Left renal pelvis (tissue), 4 donors: ENCODE measurements at places on chromosomes 6 and 20.

GRCh38 chr6:44245912-44246662 is 814 bp upstream of the HSP90AB1 start:
- DNase-seq, result no peak

GRCh38 chr6:12490904-12491571 is 200.9 kb downstream of the EDN1 start:
- DNase-seq, result no peak

DNA sequence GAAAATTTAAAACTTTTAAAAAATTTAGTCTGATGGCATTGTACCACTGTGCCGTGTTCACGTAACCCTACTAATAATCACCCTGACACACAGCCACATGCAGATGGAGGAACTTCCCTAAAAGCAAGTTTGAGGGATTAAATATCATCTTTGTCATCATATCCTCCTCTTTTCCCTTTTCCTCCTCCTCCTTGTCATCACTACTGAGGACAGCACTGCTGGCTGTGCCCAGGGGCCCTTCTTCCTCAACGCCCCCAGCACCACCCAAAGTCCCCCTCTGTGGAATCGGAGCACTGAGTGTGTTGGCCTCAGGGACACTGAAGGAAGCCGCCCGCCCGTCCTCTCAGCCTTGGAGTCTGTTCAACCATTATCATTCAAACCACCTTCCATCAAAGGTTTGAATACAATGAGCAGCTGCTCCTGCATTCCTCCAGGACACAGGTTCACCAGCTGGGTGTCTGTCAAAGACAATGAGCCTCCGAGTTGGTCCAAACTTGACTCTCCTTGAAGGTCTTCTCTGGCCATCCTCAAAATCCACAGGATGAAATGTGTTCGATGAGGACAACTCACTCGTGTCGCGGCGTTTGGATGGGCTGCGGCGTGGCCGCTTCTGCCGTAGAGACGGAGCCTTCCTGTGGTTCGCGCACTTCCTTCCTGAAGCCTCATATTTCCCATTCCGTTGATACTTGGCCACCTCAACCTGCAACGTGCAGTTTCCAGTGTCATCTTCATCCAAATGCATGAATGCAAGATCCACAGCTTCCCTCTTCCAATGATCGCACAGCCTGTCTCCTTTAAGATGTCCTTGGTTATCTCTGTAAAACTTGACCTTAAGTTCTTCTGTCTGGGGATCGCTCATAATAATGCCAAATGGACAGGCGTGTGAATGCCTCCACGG is 23.3 kb downstream of the NQO2 start:
- DNase-seq, result no peak

DNA sequence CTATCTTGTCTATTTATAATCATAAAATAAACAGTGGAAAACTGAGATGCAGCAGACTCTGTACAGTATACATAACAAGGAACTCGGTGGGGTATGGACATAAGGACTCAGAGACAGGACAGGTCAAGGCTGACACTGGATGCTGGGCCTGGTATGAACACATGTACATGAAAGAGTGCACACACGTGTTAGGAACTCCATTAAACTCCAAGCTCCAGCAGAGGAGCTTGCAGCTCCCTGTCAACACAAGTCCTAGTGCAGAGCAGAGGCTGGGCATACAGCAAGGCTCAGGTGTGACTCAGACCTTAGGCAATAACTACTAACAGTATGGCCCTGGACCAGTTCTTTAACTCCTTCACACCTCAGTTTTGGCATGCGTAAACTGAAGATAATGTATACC is 17.1 kb downstream of the NAPB start:
- no peak for DNase-seq

DNA sequence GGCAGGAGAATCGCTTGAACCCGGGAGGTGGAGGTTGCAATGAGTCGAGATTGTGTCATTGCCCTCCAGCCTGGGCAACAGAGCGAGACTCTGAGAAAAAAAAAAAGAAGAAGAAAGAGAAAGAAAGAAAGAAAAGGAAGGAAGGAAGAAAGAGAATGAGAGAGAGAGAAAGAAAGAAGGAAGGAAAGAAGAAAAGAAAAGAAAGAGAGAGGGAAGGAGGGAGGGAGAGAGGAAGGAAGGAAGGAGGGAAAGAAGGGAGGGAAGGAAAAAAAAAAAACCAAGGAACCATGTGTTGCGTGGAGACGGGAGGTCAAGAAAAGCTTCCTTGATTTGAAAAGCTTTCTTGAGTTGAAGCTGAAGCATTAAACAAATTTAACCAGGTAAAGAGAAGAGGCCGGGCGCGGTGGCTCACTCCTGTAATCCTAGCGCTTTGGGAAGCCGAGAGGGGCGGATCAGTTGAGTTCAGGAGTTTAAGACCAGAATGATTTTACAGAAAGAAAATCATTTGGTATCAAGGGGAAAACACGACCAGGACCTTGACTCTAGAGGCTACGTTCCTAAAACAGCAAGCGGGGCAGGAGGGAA is 90.5 kb upstream of the PRSS16 start:
- no peak for DNase-seq

GRCh38 chr20:15674253-15675060 is 898.8 kb downstream of the KIF16B start:
- peak; percentile 44 for DNase-seq

GRCh38 chr6:97293198-97293696 is 10.2 kb upstream of the MMS22L start:
- no peak for DNase-seq

GRCh38 chr6:129981598-129981997 is 36.8 kb upstream of the L3MBTL3 start:
- DNase-seq, result no peak

- DNase-seq, result no peak
Observed at GRCh38 chr6:149755300-149756260, 6.0 kb downstream of the PCMT1 start.
